ENCODE measurements at places on chromosomes 12 and 14.

GRCh38 chr12:88944397-88944796, 364.1 kb upstream of the KITLG start:
- DNase-seq = no peak
- H3K4me1 ChIP-seq = peaks cover 14% of the 10 kb centered on the region
- H3K27ac ChIP-seq = no peak overlapping the region
- no peaks in the 10 kb centered on the region for H3K27me3 ChIP-seq
- no peak overlapping the region for H3K4me3 ChIP-seq
- no peaks in the 10 kb centered on the region for H3K36me3 ChIP-seq

- H3K27ac ChIP-seq = no peak overlapping the region
- no peaks in the 10 kb centered on the region for H3K27me3 ChIP-seq
- DNase-seq = no peak
- H3K36me3 ChIP-seq = 0 out of 2 replicates have a peak, but pooled peaks cover 3% of the 10 kb centered on the region
- no peak overlapping the region for H3K4me3 ChIP-seq
These were observed 250.0 kb downstream of the MED13L start for GRCh38 chr12:116027551-116027821.

GRCh38 chr12:97464385-97465321, 2.0 kb downstream of the RMST start:
- H3K27me3 ChIP-seq = peaks cover 16% of the 10 kb centered on the region
- DNase-seq = no peak
- no peak overlapping the region for H3K4me3 ChIP-seq
- H3K27ac ChIP-seq = no peak overlapping the region

DNA sequence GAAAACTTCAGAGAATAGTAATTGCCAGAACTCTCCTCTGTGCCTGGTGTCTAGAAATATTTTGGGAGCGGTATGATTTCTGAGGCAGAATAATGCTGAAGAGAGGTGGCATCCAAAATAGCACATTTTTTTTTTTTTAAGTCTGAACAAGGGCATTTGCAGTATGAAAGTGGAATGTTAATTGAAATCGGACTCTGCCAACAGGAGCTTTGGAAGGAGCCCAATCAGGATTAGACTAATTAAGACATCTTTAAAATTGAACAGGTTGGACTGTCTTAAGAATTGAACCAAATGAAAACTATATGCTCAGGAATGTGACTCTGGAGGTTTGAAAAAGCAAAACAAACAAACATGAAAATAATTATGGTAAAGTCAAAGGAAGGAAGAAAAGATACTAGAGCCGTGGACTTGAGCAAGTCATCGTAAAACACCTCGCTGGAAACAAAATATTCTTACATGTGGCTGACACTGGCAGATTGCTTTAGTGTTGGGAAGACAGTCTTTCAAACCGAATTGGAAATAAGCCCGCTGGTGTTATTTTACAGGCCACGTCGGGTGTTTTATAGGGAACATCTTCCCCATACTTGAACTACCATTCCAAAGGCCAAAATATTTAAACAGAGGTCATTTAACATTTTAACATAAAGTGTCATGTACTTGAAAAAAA, 436.3 kb downstream of the VRK1 start:
- no peak overlapping the region for H3K27ac ChIP-seq
- H3K4me3 ChIP-seq = no peak overlapping the region
- 0 out of 2 replicates have a peak, but pooled peaks cover 4% of the 10 kb centered on the region for H3K27me3 ChIP-seq
- no peaks in the 10 kb centered on the region for H3K36me3 ChIP-seq

Measured in SJSA1 (cell line).